ENCODE measurements at places on chromosomes 3 and 15.

GRCh38 chr15:28955993-28956421, 70.2 kb downstream of the APBA2 start:
- DNase-seq, result no peak

GRCh38 chr15:38275959-38276358, 23.3 kb downstream of the SPRED1 start:
- peak; percentile 70 for DNase-seq

- DNase-seq, result no peak
Measured at GRCh38 chr3:105397974-105398373, 31.3 kb downstream of the ALCAM start.

- no peak for DNase-seq
Measured at GRCh38 chr3:14859880-14860279, 41.1 kb downstream of the FGD5 start.

GRCh38 chr3:180142041-180142440, 105.3 kb upstream of the PEX5L start:
- no peak for DNase-seq

- DNase-seq, result peak; percentile 10
Measured at GRCh38 chr15:33675246-33675645, 293.1 kb upstream of the CHRM5 start.

- DNase-seq, result no peak
Measured at GRCh38 chr15:36301947-36302346, 277.5 kb upstream of the CDIN1 start.

GRCh38 chr3:83500931-83501330, 1457.9 kb upstream of the CADM2 start:
- no peak for DNase-seq

GRCh38 chr3:53812434-53812833, 33.8 kb downstream of the CHDH start:
- peak; percentile 14 for DNase-seq

All from NCI-H526 (cell line).